ENCODE measurements at places on chromosomes 12 and 14. TPM values are rescaled to one million over a fixed set of nuclear protein-coding genes. Genes with fewer than 3 reads are reported as not detected.

- DNase-seq, result no peak
Observed at GRCh38 chr12:105847068-105847467, 291.7 kb downstream of the NUAK1 start.

GRCh38 chr12:69779928-69780327, 41.3 kb downstream of the RAB3IP start:
- no peak for DNase-seq

CD27 gene
- 2.4 TPM for total RNA-seq

NXPH4 gene
- 0.27 TPM for total RNA-seq

GRCh38 chr12:54683398-54683797, 35.2 kb upstream of the DCD start:
- no peak for DNase-seq

DHRS4L2 gene
- 32.5 TPM for total RNA-seq

DNA sequence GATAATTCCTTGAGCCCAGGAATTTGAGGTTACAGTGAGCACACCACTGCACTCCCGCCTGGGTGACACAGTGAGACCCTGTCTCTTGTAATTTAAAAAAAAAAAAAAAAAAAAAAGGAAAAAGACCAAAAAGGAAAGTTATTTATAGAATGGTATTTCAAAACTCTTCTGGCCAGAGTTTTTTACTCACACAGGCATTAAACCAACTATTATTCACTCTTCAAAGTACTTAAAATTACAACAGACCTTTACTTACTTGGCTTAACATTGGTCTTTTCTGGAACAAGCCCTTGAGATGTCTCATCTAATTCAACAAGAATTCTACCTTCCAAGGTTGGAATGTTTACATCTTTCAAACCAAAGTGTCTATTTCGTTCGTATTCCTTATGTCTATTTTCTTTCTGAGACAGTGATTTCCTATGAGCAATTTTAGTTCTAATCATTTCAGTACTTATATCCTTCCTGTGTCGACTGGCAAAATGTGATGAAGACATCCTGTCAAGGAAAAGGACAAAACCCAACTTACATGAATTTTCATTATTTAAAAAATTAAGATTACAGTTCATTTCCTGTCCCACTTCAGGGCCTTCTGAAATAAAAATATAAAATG, 2.6 kb downstream of the DLGAP5 start:
- DNase-seq, result no peak

ACSM4 gene
- total RNA-seq, result not detected

SLC10A1 gene
- total RNA-seq, result not detected

GRCh38 chr14:34368115-34368970, 93.7 kb downstream of the SPTSSA start:
- peak; percentile 69 for DNase-seq

DNA sequence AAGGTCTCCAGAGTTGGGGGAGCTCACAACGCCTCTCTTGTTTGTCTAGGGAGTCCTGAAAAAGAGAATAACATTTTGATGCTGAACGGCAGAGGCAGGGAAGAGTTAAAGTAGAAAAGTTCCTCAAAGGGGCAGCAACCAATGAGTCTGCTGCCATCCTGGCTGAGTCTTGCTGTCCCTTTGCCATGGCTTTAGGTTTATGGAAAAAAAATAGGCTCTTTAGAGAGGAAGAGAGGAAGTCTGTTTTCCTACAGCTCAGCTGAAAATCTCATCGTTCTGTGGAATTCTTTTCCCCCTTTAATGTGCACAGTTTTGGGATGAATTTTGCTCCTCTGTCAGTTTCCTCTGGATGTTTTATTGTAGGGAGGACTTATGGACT, 314.8 kb upstream of the TBX3 start:
- DNase-seq, result no peak

DNA sequence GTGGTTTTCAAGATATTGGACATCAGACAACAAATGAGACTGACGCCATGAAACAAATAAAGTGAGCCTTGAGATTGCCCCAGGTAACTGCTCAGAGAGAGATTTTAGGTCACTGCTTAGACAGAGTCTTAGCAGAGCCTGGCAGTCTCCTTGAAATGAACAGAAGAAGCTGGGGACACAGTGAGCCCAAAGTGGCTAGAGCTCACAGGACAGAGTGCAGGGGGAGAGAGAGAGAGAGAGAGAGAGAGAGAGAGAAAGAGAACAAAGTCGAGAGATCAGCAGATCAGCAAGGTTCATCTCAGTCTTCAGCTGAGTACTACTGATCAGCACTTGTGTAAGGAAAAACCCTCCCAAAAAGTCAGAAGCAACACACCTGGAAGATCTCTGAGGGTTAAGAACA, 147.4 kb downstream of the RMST start:
- no peak for DNase-seq

- DNase-seq, result no peak
Observed at GRCh38 chr14:39665075-39665475, 232.8 kb upstream of the FBXO33 start.

GRCh38 chr12:80892597-80893445, 44.9 kb downstream of the LIN7A start:
- DNase-seq, result no peak

- no peak for DNase-seq
Observed at GRCh38 chr12:79233341-79233781, 368.8 kb downstream of the SYT1 start.

GRCh38 chr12:93964936-93965335, 183.4 kb upstream of the PLXNC1 start:
- DNase-seq, result no peak

- DNase-seq, result no peak
Observed at GRCh38 chr12:132729541-132730320, 19.1 kb downstream of the PGAM5 start.

GRCh38 chr12:121580959-121581685, at the start of gene KDM2B:
TSS of gene KDM2B (minus strand) at chr12:121581023. CDS start at chr12:121580911, 112 bp downstream.
- peak; percentile 45 for DNase-seq

- DNase-seq, result no peak
Observed at GRCh38 chr14:91752961-91753360, 21.1 kb upstream of the CATSPERB start.

- no peak for DNase-seq
Observed at GRCh38 chr12:98893126-98893674, 248.1 kb downstream of the APAF1 start.

RAD9B gene
- total RNA-seq, result 0.69 TPM

AHNAK2 gene
- 5.1 TPM for total RNA-seq

TAS2R50 gene
- total RNA-seq, result 0.86 TPM

MYF5 gene
- total RNA-seq, result not detected

RPL10L gene
- 2.5 TPM for total RNA-seq

GPR68 gene
- total RNA-seq, result 0.66 TPM

- no peak for DNase-seq
Observed at GRCh38 chr14:26896447-26896846, 298.6 kb upstream of the NOVA1 start.

- DNase-seq, result no peak
Observed at GRCh38 chr12:49959685-49960473, 1.8 kb upstream of the AQP5 start.

GRCh38 chr14:50736932-50737419, 68.9 kb upstream of the SAV1 start:
- no peak for DNase-seq

CCDC196 gene
- 0.82 TPM for total RNA-seq

SRRM4 gene
- 0.27 TPM for total RNA-seq

DNA sequence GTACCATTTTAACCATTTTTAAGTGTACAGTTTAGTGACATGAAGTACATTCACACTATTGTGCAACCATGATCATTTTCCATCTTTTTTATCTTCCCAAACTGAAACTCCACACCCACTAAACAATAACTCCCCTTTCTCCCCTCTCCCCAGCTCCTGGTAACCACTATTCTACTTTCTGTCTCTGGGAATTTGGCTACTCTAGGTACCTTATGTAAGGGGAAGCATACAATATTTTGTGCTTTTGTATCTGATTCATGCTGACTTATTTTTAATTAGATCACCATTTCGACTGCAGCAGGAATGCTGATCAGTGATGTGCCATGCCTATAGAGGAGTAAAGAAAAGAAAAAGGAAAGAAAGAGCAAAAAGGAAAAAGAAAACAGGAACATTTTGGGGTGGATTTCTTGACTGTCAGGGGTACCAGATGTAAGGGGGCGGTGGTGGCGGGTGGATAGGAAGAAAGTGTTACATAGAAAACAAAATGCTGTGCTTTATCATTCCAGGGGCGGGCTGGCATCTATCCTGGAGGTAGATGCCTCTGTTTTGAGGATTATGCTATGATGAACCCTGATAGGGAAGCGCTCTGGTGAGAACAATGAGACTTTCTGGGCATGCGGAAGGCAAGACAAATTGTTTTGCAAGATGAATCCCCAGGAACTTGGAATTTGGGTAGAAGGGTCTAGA, 45.2 kb upstream of the CTDSP2 start:
- DNase-seq, result no peak

MRPL51 gene
- total RNA-seq, result 220 TPM

GRCh38 chr12:119235197-119235751, 56.5 kb downstream of the HSPB8 start:
- DNase-seq, result no peak

DNA sequence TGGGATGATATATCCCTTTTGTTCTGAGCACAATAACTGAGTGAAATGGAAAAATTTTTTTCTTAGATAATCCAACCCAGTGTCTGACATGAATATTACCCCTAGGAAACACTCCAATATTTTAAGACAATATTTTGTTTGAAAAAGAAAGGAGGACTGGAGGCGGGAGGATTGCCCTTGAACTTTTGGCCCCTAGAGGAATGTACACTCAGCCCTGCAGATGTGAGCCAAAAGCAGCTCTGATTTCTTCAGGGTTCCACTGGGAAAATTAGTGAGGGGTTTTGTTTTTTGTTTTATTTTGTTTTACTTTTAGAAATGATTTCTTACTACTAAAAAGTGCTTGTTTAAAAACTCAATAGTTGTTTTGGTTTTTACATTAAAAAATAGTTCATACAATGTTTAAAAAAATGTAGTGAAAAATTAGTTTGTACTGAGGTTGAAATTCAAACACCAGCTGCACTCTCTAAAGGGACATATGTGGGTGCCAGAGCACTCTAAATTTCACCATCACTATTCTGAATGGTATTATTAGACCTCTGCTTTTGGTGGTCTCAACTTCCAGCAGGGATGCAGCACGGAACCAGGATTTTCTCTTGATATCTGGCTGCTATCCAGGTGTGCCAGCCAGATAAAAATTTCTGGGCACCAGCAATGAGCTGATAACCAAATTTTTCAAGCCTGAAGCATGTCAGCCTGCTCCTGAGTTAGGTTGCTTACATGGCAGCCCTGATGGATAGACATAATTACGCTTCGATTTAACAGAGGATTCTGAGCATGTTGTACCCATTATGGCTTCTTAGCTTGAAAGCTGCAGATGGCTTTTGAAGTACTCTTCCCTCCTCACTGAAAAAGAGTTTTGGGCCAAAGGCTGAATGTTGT, 141.9 kb downstream of the ANO6 start:
- DNase-seq, result no peak
